GF-D8 (cell line): ENCODE measurements at places on chromosomes 7 and 10.

DNA sequence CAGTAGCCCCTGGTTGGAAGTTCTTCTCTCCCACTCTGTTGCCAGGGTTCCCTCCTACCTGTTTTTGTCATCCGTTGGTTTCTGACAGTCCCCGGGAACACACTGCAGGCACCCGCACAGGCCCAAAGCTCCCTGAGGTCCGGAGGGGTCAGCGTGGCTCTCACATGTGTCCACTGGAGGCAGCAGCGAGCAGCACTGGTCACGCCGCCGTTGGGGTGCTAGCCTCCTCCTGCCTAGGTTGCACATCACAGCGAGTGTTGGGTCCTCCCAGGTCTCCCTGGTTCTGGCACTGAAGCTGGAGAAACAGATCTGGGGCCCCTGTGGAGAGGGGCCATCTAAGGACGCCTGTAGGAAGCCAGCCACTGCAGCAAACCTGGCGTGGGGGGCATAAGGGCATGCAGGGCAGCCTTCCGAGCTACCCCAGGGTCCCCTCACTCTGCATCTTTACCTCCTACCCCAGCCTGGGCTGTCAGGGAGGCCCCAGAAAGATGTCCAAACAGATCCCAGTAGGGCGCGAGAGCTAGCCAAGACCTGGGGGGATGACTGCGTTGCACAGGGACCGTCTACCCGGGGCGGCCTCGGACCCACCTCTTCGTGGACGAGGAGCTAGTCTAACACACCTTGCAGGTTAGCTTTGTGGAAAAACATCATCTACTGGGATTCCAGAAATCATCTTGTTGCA lies 28.9 kb downstream of the LRRC27 start:
- no peak for DNase-seq

DNA sequence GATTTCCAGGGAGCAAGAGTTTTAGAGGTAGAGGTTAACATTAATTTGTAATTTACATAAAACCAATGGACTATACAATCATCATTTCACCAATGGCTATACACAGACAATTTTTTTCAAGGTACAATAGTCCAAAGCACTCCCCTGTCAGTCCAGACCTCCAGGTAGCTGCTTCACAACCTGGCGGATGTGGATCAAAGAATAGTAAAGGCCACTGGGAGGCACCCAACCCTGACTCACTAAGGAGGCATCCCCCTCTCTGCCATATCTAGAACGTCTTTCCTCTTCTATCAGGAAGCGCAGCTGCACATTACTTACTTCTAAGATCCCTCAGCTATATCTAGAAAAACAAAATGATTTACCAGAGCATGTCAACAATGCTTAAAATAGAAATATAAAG lies 217.7 kb upstream of the AOAH start:
- DNase-seq, result no peak

DNA sequence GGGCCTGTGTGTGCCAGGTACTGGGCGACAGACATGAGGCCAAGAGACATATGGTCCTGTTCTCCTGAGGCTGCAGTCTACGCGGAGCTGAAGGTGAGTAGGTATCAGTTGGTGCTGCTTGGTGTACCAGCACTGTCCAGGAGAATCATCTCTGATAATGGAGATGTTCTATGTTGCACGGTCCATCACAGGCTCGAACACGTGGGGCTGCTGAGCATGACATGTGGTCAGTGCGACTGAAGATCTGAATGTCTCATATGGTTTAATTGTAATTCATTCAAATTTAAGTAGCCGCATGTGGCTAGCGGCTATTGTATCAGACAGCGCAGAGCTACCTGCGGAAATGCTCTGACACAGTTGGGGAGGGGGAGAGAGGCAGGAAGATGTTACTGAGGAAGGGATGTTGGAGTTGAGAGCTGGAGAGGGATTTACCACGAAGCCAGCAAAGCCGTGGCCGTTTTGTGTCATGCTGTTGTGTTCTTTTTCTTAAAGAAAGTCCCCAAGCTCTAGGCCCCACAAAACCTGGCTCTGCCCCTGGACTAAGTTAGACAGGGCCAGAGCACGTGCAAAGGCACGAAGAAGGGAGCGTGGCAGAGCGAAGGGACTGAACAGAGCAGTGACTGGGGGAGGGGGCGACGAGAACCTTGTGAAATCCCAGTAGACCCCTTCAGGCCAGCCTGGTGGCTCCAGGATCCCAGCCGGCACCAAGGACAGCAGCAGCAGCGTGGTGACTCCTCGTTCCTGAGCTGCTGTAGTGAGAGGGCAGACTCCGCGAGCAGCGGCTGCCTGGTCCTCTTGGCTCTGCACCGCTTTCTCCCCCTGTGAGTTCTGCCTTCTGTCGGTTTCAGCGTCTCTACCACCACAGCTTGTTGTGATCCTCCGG lies 20.0 kb downstream of the SMKR1 start:
- no peak for DNase-seq

GRCh38 chr7:151813445-151813844 lies 63.5 kb downstream of the PRKAG2 start:
- no peak for DNase-seq

DNA sequence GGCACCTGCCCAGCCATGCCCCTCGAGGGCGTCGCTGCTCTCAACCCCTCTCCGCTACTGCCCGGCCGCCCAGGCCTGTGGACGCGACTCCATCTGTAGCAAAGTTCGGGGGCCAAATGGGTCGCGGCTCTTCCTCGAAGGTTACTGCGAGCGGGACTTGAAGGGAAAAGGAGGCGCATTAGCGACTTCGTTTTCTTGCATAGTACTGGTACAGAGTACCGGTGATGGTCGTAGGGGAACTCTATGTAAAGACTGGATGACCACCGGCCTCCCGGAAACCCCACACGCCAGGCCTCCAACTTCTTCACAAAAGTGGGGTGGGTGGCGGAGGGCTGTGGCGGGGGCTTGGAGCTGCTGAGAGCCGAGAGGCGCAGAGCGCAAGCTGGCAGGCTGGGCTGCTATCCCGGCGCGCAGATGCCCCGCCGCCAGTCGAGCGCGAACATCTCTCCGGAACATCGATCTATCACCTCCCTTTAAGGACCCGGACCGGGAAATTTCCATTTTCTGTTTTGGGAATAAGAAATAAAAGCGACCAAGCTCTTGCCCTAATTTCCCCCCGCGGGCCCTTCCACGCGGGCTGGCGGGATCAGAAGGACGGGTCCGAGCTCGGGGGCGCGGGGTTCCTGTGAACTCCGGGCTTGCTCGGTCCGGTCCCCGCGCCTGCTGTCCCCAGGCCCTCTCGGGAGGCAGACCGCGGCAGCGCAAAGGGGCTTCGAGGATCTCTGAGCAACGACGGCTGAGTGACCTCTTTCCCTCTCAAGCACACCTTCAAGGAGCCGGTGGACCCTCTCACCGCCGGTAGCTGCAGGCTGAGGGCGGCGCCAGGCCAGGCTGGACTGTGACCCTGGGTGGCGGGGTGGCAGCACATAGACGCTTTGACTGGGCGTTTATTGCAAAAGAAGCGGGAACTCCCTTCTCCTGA lies 12.2 kb upstream of the FEZF1 start:
- no peak for DNase-seq

GRCh38 chr7:112726076-112726475 lies 64.1 kb downstream of the TMEM168 start:
- no peak for DNase-seq

DNA sequence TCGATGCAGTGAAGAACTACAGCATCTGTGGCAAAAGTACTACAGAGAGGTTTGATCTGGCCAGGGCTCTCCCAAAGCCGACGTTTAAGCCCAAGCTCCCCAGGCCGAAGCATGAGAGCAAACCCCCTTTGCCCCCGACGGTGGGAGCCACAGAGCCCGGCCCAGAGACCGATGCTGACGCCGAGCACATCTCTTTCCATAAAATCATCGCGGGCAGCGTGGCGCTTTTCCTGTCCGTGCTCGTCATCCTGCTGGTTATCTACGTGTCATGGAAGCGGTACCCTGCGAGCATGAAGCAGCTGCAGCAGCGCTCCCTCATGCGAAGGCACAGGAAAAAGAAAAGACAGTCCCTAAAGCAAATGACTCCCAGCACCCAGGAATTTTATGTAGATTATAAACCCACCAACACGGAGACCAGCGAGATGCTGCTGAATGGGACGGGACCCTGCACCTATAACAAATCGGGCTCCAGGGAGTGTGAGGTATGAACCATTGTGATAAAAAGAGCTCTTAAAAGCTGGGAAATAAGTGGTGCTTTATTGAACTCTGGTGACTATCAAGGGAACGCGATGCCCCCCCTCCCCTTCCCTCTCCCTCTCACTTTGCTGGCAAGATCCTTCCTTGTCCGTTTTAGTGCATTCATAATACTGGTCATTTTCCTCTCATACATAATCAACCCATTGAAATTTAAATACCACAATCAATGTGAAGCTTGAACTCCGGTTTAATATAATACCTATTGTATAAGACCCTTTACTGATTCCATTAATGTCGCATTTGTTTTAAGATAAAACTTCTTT lies 2.3 kb downstream of the LRRTM3 start:
- DNase-seq, result no peak

DNA sequence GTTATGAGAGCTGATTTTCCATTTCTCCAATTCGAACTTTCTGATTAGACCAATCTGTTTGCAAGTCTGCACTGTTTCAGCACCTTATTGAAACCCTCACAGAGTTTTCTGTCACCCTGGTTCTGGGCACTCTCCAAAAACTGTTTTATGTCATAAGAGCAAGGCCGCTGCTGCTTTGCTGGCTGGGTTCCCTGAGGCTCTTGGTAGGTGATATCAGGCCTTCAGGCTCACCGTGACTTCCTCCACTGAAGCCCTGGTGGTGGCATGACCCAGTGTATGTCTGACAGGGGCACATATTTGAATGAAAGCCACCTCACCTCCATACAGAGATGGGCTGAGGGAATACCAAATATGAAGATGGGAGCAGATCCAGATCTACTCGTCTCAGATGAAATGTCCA lies 8.3 kb downstream of the RABGEF1 start:
- no peak for DNase-seq

DNA sequence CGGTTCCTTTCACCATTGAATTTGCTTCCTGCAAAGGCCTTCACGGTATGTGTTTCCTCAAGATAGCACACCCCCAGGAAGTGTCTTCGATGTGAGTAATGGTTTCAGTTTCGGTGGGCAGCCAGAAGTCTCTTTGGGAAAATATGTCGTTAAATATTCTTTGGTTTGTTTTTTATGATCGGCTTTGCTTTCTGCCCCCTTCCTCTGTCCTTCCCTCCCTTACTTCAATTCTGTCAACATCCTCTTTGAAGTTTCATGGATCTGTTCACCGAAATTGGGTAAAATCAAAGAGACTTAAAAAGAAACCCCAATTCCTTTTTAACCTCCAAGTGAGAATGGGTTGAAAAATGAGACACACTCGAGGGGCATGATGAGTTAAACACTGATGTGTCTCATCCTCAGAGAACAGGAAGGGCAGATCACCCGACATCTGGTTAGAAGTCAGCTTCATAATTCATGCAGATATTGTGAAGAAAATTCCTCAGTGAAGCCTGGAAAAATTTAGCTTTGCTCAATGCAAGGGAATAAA lies 170.8 kb upstream of the HABP2 start:
- DNase-seq, result no peak

DNA sequence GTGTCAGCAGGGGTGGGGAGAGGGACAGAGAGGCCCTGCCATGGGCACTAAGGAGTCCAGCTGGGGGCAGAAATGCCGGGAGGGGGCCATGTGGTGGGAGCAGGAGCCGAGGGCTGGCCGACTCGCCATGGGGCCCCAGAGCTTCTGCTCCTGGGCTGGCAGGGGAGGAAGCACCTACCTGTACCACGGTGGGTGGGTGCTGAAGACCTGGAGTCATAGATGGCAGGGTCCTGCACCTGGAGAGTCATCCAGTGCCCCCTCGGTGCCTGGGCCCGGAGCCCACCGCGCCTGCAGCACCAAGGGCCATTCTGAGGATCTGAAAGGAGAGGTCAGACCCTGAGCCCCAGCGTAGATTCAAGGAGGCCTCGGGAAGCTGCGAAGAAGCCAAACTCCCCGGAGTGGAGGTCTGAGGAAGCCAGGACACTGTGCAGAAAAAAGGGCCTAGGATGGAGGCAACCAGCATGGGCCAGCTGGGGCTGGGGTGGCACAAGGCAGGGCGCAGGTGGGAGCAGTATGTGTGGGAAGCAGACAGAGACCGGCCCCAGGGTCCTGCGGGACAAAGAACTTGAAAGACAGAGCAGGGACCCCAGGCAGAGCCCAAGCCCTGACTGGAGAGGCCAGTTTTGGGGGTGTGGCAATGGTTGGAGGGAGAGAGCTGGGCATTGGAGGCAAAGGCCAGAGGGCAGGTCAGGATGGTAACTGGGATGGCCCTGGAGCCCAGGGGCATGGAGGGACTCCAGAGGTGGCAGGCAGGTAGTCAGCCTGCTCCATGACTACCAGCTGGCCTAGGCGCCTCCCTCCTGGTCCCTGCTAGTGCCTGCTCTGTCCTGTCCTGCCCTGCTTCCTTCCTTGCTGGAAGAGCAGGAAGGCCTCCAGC lies 26.7 kb upstream of the SMARCD3 start:
- DNase-seq, result no peak

DNA sequence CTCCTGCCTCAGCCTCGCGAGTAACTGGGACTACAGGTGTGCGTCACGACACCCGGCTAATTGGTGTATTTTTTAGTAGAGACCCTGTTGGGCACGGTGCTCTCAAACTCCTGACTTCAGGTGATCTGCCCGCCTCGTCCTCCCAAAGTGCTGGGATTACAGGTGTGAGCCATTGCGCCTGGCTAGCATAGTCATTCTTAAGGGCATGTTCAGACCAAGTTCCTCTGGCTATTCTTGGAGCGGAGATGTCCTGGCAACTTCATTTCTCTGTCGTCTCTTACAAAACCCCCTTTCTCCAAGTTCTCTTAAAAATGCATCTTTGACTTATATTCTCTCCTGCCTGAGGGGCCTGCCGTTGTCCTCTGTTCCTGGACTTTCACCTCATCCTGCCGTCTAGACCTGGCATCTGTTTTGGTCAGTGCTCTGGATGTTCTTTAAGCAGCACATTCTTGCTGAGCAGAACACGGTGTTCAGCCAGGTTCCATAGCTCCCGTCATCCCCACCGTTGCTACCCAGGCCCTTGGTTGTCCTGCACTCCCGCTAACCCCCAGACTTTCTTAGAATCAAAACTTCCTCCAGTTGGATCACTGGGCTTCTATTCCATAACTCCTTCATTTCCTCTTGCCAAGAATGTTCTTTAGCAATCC lies 509.9 kb upstream of the GALNT17 start:
- DNase-seq, result no peak

GRCh38 chr10:71211053-71211452 lies 1.3 kb upstream of the UNC5B start:
- no peak for DNase-seq

GRCh38 chr7:47248797-47249196 lies 333.1 kb downstream of the TNS3 start:
- no peak for DNase-seq

- DNase-seq, result peak; percentile 22
Observed at GRCh38 chr7:74002474-74003017, 25.4 kb upstream of the ELN start.

GRCh38 chr10:32318476-32318896 lies 28.5 kb downstream of the EPC1 start:
- peak; percentile 47 for DNase-seq

- no peak for DNase-seq
Observed at GRCh38 chr10:110005719-110006118, 2.1 kb upstream of the ADD3 start.

- no peak for DNase-seq
Observed at GRCh38 chr10:6778992-6779701, 199.1 kb upstream of the PRKCQ start.

- DNase-seq, result no peak
Observed at GRCh38 chr7:83301416-83301815, 138.7 kb upstream of the PCLO start.

- DNase-seq, result no peak
Observed at GRCh38 chr10:89567576-89568245, 32.3 kb upstream of the SLC16A12 start.
